ENCODE measurements at places on chromosomes 5 and 9.

- H3K4me3 ChIP-seq: no peak overlapping the region
- DNase-seq: no peak
- no peak overlapping the region for H3K27ac ChIP-seq
- H3K36me3 ChIP-seq: no peaks in the 10 kb centered on the region
- no peaks in the 10 kb centered on the region for H3K4me1 ChIP-seq
Measured at GRCh38 chr9:81829195-81829882, 98.9 kb upstream of the SPATA31D4 start.

DNA sequence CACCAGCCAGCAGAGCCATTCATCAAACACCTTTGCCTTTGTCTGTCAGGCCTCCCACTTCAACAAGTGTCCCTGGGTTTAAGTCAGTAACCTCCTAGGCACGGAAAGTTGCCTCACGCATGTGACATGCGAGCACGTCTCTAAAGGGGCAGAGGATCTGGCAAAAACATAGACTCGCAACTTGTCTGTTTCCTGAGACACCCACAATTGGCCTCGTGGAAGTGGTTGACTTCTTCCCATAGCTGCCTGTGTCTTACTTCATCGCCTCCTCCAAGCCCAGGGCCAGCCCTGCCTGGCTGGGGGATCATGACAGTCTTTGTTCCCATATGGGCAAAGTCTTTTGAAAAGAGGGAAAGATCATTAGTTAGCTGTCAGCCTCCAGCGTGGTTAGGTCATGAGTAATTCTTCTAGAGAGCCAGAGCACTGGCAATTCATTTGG, 35.5 kb upstream of the GLRX start:
- H3K4me3 ChIP-seq: no peak overlapping the region
- DNase-seq: no peak
- H3K27me3 ChIP-seq: no peaks in the 10 kb centered on the region
- no peak overlapping the region for H3K27ac ChIP-seq

DNA sequence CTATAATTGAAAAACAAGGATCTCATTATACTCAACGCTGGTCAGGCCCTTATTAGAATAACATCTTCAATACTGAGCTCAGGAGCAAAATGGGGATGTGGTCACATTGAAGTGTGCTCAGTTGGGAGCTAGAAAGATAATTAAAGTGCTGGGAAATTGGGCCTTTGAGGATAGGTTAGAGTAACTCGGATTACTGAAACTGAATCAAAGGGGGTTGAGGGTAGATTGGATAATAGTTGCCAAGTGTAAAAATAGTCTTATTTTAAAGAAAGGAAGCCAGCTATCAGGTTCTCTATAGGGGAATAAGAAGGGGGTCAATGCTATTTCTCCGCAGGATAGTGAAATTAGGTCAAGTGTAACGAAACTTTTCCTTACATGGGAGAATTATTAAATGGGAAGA, 391.0 kb upstream of the PTPRD start:
- H3K4me3 ChIP-seq: no peak overlapping the region
- no peaks in the 10 kb centered on the region for H3K36me3 ChIP-seq
- H3K4me1 ChIP-seq: no peaks in the 10 kb centered on the region
- H3K27ac ChIP-seq: no peak overlapping the region
- no peaks in the 10 kb centered on the region for H3K27me3 ChIP-seq

GRCh38 chr5:173689171-173689736, 72.8 kb upstream of the BOD1 start:
- peaks cover 15% of the 10 kb centered on the region for H3K4me1 ChIP-seq
- H3K4me3 ChIP-seq: no peak overlapping the region
- H3K36me3 ChIP-seq: no peaks in the 10 kb centered on the region
- H3K27ac ChIP-seq: no peak overlapping the region
- no peak for DNase-seq

DNA sequence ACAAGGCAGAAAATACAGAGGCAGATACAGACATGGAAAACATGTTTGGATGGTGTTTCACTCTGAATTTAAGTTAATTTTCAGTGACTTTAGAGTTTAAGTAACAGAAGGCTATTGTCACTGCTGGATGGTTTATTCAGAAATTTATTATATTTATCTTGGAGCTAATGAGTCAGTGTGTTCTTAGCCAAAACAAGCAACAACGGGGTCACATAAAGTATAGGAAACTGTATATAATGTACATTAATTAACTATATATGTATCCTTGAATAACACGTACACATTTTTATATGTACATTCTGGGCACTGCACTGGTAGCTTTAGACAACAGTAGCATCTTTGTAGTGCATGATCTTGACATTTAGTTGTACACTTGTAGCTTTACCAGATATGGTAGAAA, 30.7 kb downstream of the CYLC2 start:
- no peak overlapping the region for H3K27ac ChIP-seq
- no peak overlapping the region for H3K4me3 ChIP-seq
- no peak for DNase-seq
- no peaks in the 10 kb centered on the region for H3K4me1 ChIP-seq
- H3K36me3 ChIP-seq: no peaks in the 10 kb centered on the region

GRCh38 chr9:131436376-131436775, 42.5 kb downstream of the PRRC2B start:
- H3K4me1 ChIP-seq: no peaks in the 10 kb centered on the region
- peaks cover 94% of the 10 kb centered on the region for H3K36me3 ChIP-seq
- no peak for DNase-seq

GRCh38 chr5:149938791-149939358, 5.7 kb downstream of the PDE6A start:
- H3K27ac ChIP-seq: peak overlapping the region; percentile 88
- DNase-seq: no peak
- no peak overlapping the region for H3K4me3 ChIP-seq
- H3K4me1 ChIP-seq: peaks cover 24% of the 10 kb centered on the region
- H3K27me3 ChIP-seq: no peaks in the 10 kb centered on the region

DNA sequence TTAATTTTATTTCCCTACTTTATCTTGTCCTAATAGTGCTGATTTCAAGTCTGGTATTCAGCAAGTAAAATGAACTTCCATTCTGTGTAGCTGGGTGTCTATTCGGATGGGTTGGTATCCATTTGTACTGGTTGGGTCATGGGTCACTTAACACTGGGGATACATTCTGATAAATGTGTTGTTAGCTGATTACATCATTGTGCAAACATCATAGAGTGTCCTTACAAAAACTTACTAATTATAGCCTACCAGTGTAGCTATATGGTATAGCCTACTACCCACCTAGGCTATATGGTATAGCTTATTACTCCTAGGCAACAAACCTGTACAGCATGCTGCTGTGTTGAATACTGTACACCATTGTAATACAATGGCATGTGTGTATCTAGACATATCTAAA, 1373.7 kb upstream of the DMAC1 start:
- H3K36me3 ChIP-seq: no peaks in the 10 kb centered on the region
- no peaks in the 10 kb centered on the region for H3K27me3 ChIP-seq
- no peak for DNase-seq

DNA sequence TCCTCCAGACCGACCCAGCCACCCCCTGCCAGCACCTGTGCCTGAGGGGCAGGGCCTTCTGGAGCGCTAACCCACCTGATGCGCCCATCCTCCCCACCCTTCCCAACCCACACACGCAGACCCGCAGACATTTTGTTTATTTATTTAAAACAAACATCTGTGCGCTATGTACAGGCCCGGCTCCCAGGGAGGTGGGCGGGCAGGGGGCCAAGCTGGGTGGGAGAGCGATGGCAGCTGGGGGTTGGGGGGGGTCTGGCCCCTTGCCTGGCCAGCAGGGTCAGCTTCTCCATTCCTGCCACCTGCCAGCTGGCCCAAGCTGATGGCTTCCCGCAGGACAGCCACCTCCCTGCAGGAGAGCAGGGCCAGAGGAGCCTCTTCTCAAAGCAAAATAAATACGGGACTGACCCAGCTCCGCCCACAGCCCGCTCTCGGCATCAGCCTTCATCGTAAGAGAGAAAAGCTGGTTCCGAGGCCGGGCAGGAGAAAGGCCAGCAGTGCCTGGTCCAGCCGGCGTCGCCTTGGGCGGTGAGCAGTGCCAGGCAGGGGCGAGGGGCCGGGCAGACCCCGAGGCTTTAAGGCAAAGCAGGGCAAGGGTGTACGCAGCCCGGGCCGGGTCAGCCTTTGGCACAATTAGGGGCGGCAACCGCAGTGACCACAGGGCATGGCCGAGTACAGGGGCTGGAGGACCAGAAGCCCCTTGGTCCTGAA, 10.9 kb upstream of the CLIC3 start:
- H3K4me1 ChIP-seq: peaks cover 56% of the 10 kb centered on the region
- no peak overlapping the region for H3K27ac ChIP-seq
- no peak overlapping the region for H3K4me3 ChIP-seq
